NT2/D1 (cell line): ENCODE measurements at places on chromosomes 12 and 14.

DNA sequence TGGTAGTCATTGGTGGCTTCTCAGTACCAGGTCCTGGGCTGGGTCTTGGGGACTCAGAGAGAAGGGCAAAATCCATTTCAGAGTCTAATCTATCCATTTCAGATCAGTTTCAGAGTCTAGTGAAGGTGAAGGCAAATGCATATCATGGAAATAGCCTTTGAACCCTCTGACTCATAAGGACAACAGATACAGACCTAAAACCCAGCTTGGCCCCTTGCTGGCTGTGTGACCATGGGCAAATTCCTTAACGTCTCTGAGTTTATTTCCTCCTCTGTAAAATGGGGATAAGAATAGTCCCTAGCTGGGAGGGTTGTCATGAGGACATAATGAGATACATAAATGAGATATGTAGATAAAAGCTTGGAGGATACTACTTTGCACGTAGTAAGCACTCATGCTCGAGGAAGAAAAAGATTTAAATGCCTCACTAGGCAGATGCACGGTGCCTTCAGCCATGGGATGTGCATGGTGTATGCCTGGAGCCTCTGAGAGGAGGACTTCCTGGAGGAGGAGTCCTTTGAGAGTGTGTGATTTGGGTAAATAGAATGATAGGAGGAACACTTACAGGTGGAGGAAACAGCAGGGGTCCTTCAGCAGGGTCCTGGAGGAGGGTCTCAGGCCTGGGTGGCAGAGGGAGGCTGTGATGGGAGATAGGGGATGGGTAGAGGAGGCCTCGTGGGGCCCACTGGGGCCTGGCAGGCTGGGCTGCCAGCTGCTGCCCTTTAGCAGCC is 8.0 kb downstream of the DTX1 start:
- DNase-seq, result no peak

DNA sequence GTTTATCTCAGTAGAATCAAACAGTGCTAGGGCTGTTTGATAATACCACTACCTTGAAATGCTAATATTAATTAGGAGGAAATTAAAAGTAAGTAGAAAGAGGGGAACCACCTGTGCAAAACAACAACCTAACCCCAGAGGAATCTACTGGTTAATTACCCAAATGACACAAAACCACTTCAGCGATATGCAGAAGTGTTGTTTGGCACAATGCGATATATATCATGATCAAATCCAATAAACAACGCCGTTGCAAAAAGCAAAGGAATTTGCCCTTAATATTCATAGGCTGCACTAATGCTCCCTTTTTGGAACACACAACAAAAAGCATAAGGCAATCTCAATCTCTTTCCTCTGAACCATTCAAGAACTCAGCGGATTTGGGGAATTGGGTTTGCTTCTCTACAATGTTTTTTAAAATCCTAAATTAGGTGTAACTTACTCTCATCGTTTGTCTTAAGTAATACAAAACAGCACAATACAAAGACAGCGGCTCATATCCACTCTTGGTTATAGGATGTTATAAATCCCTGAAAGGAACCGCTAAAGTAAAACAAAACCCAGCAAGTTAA is 1.5 kb downstream of the MAP4K5 start:
- no peak for DNase-seq

GRCh38 chr14:103546652-103547454 is 15.6 kb downstream of the BAG5 start:
- DNase-seq, result no peak

GRCh38 chr14:70905301-70905700 is 2.0 kb upstream of the PCNX1 start:
- no peak for DNase-seq

DNA sequence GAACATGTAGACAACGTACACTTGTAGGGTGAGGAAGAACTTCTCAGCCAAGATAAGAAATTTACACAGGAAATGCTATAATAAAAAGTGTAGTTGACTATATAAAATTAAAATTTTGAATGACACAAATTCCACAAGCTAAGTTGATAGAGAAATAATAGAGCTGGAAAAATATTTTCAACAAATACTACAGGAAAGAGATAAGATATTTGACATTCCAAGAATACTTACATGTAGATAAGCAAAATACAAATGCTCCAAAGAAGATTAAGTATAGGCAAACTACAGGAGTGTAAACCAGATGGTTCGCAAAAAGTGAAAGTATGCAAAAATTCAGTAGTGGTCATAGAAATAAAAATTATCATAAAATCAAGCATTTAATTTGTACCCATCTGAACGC is 49.2 kb upstream of the ANP32D start:
- no peak for DNase-seq

DNA sequence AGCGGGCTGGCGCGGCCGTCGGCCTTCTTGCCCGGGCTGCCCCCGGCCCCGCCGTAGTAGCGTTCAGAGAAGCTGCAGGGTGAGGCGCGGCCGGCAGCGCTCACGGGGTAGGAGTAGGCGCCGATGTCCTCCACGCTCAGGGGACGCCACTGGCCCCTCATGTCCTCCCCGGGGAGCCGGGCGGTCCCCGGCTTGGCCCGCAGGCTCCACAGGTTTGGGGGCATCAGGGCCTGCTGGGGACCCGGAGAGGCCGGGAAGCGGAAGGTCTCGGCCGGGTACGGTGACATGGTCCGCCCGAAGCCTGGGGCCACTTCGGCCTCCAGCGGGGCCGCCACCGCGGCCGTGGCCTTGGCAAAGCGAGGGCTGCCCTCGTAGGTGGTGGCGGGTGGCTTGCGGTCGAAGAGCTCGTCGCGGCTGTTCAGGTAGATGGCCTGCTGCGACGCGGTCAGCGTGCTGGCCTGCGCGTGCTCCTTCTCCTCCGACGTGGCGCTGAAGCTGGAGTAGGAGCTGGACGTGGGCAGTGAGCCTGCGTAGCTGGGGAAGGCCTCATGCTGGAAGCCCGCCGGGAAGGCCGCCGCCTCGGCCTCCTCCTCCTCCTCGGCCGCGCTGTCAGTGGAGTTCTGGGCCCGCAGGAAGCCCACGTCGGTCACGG is 48.7 kb downstream of the BEGAIN start:
- DNase-seq, result no peak

- DNase-seq, result peak; percentile 98
Measured at GRCh38 chr12:6039894-6040601, 84.4 kb downstream of the VWF start.

- no peak for DNase-seq
Measured at GRCh38 chr14:90743826-90744225, 72.4 kb downstream of the TTC7B start.

- no peak for DNase-seq
Measured at GRCh38 chr12:56163533-56164344, 5.6 kb downstream of the MYL6 start.

DNA sequence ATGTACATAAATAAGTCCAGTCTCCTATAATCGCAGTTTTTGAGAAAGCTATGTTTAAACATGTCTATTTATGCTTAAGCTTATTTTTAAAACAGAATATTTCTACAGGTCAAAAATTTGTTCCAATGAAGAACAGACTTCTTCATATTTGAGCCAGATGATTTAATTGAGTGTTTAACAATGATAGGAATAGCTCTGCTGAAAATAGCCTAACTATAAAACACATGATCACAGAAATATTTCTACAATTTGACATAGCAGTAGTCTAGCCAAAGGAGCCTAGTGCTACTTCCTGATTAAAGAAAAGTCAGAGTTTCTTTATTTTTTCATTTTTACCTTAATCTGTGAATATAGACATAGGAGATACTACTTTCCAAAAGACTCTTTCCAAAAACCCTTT is 29.4 kb downstream of the DCP1B start:
- DNase-seq, result no peak

DNA sequence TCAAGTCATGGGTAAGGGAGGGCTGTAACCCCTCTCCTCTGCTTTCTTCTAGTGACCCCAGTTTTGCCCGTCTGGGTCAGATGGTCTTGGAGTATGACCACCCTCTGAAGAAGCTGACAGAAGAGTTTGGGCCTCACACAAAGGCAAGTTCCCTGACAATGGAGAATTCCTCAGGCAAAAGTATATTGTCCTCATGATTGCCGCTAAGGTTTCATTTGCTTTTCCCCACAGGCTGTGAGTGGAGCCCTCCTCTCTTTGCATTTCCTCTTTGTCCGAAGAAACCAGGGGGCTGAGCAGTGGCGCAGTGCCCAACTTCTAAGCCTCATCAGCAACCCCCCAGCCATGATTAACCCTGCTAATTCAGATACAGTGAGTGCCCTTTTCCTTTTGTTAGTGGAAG is 12.1 kb downstream of the NCKAP1L start:
- no peak for DNase-seq

DNA sequence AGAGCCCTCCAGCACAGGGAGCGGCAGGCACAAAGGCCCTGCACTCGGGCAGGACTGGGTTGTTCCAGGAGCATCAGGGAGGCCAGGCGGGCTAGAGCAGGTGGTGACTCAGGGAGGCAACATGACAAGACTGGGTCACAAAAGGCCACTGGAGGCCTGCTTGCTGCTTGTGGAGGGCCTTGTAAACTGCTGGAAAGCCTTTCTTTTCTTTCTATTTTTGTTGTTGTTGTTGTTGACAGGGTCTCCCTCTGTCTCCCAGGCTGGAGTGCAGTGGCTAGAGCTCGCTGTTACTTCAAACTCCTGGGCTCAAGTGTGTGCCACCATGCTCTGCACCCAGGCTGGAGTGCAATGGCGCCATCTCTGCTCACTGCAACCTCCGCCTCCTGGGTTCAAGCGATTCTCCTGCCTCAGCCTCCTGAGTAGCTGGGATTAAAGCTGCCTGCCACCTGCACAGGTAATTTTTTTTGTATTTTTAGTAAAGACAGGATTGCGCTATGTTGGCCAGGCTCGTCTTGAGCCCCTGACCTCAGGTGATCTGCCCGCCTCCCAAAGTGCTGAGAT is 11.8 kb upstream of the RCOR1 start:
- no peak for DNase-seq

GRCh38 chr12:102769323-102769916 is 147.6 kb downstream of the PAH start:
- DNase-seq, result peak; percentile 63

DNA sequence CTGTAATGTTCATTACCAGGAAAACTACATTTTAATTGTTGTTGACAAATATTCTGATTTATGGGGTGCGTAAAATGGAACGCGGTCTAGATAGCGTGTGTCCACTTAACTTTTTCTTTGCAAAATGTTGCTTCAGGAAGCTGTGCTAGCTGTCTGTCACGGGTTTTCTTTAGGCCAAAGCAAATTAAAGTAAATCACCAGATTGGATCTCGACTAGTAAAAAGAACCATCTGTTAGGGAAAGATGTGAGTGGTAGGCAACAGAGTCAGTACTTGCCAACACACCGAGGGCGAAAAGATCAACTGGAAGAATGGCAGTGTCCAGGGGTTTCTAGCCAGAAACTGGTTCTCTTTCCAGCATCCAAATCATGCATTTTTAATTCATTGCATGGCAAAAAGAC is 404.9 kb upstream of the TMPO start:
- no peak for DNase-seq

DNA sequence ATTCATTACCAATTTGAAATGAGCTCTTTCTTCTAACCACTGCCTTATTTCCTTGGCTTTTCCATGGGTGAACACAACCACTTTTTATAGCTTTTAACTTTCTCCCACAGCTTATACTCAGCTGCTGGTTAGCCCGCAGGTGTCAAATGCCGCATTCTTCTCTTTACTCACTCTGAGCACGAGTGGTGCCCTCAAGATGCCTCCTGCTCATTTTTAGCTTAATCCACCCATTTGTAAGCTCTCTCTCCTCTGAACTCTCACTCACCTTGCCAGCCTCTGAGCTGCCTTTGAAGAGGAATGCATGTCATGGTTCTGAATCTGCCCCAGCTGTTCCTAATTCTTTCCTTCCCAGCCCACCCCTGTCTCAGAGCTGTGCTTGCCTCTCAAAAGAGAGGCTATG is 449.4 kb upstream of the PRICKLE1 start:
- no peak for DNase-seq

GRCh38 chr12:68912916-68913315 is 20.1 kb downstream of the CPM start:
- no peak for DNase-seq

DNA sequence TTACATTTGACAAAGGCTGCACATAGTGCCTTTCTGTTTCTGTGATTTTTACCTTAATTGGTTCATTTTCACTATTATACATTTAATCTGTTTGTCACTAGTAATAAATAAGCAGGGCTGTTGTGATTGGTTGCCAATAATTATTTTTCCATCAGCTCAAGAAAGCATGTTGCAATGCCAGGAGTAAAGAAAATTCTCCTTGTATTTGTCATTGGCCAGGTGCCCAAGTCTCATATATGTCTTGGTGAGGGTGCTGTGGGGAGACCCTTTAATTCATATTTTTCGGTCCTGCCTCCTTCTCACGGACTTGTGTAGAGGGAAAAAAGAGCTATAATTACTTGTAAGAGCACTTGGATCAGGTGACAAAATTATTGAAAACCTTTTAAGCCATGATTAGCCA is 108.0 kb downstream of the KITLG start:
- DNase-seq, result no peak

GRCh38 chr14:98168211-98168985 is 1103.6 kb downstream of the BCL11B start:
- no peak for DNase-seq

GRCh38 chr14:58082011-58082410 is 70.0 kb downstream of the ARMH4 start:
- DNase-seq, result no peak

- DNase-seq, result no peak
Measured at GRCh38 chr12:63985456-63985855, 141.0 kb downstream of the SRGAP1 start.

- DNase-seq, result no peak
Measured at GRCh38 chr14:22520796-22521195, 68.2 kb downstream of the DAD1 start.

DNA sequence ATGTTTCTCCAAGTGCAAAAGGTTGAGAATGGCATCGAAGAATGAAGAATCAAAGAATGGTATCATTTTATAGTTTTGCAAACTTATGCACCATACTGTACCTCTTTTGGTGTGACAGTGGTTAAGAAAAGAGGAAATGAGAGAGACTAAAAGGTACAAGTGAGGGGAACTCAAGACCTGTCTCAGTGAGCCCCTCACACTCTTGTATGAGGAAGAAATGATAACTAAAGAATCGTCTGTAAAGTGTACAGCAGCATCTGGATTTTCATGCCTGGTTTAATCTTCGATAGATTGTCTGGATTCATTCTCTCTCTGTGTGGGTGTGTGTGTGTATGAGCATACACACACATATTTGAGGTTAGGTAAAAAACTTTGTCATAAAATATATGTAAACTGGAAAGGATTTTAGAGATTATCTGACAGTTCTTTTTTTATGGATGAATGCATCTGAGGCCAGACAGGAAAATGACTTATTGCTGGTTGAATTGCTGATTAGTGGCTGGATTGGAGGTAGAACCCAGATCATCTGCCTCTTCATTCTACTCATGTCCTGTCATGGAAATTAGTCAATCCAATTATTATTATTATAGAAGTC is 16.0 kb upstream of the SLC38A2 start:
- DNase-seq, result no peak

GRCh38 chr14:101249676-101250036 is 311.6 kb upstream of the DIO3 start:
- DNase-seq, result no peak

- DNase-seq, result no peak
Measured at GRCh38 chr12:28603801-28604200, 413.5 kb downstream of the CCDC91 start.

GRCh38 chr12:89700191-89700810 is 8.3 kb downstream of the ATP2B1 start:
- no peak for DNase-seq
